Endothelial cell (in vitro differentiated cells): ENCODE measurements at places on chromosomes 5 and 9.

DNA sequence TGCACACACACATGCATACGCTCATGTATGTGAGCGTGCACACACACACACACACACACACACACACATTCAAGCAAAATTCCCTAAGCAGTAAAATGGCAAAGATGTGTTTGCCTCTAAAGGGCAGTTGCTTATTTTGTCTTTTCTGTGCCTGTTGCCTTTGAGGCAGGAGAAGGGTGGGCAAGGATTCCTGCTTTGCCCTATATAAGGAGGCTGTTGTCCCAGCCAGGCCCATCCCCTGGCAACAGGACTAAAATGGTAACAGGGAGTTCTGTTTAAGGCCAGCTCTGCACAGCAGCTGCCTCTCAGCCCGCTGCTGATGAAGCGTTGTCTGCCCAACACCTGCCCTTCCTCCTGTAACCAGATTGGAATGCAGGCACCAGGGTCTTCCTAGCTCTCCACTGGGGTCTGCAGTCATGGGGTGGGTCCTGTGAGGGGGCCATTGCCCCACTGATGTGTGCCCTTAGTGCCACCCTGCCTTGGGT lies 64.4 kb downstream of the PPARGC1B start:
- no peak for DNase-seq

DNA sequence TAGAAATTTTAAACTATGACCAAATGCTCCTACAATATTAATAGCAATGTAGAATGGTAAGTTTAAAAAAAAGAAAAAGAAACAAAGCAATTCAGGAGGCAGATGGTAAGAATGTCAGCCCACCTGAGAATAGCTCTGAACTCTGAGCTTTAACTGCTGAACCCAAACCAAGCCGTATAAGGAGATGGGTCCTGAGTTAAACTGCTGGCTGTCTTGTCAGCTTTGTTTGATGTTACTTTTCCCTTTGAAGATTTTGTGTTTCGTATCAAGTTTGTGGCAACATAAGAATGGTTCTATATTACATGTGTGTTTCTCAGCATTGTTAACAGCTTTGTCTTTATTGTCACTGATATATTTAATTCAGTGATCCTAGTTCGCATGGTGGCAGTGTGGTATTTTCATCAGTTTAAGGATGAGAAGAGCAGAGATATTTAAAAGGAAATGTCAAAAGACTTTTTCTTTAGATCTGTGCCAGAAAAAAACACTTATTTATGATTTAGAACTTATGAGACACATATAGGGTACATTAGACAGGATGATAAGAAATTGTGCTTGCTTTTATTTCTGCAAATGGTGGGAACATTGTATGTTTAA lies 390.1 kb downstream of the CCDC171 start:
- DNase-seq, result no peak

DNA sequence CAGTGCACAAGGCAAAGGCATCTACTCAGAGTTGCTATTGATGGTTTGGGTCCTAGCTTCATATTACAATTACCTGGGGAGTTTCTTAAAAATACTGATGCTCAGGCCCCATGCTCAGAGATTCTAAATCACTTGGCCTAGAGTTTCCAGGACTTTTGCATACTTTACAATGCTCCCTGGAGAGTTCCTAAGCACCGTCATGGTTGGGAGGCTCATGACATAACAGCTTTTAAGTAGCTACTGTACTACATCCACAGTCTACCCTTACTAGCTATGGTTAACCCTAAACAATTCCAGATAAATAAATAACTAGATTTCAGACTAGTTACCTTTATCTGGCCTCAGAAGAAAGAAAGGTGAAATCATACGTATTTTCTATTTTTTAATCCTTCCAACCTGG lies 414.4 kb downstream of the PDE4D start:
- DNase-seq, result no peak

- DNase-seq, result peak; percentile 35
Measured at GRCh38 chr5:59496524-59497134, 396.9 kb downstream of the PDE4D start.

DNA sequence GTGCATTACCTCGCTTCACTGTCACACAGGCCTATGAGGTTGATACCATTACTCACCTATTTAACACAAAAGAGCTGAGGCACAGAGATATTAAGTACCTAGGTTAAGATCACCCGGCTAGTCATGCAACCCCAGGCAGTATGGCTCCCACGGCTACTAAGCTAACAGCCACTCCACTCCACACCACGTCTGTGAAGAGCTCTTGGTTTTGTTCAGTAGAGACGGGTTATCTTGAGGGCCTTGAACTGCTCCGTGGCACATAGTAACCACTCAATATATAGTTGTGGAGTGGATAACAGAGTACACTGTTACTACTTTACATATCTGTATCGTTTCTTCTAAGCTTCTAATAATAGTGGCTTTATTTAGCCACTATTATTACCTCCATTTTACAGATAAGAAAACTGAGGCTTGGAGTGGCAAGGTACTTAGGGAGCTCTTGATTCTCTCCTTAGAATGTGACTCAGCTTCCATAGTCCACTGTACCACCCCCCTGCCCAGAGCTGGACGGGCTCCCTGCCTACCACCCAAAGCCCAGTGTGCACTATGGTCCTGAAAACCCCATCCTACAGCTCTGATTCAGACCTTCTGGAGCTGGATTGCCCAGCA lies 1.0 kb upstream of the CORO2A start:
- DNase-seq, result no peak

DNA sequence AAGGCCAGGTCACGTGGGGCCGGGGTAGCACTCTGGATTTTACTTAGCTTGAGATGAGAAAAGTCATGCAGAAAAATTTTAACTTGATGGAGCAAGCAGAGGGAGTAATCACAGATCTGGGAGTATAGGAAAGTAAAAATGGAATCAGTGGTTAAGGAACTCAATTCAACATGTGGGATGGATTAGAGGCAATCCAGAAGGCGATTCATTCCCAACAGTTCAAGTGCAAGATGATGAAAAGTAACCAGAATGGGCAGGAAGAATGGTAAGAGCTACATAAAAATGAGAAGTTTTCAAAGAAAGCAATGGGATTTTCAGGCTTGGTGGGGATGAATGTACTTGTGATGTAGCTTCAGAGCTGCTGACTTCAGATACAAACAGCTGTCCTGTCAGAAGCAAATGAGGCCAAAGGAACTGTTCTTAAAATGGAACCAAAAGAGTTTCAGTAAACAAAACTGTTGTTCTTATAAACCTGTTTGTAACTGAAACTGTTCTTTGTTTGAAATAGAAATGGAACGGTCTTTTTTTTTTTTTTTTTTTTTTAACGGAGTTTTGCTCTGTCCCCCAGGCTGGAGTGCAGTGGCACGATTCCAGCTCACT lies 5.6 kb upstream of the SEC24A start:
- DNase-seq, result no peak

GRCh38 chr9:77677397-77677796 lies 29.3 kb upstream of the GNA14 start:
- no peak for DNase-seq

- no peak for DNase-seq
Measured at GRCh38 chr5:33073881-33074327, 362.8 kb downstream of the NPR3 start.

- no peak for DNase-seq
Measured at GRCh38 chr5:54307583-54307982, 2.8 kb downstream of the ARL15 start.

GRCh38 chr5:103112910-103113309 lies 7.0 kb downstream of the GIN1 start:
- DNase-seq, result no peak

GRCh38 chr5:10519729-10520128 lies 44.1 kb upstream of the ANKRD33B start:
- DNase-seq, result no peak

DNA sequence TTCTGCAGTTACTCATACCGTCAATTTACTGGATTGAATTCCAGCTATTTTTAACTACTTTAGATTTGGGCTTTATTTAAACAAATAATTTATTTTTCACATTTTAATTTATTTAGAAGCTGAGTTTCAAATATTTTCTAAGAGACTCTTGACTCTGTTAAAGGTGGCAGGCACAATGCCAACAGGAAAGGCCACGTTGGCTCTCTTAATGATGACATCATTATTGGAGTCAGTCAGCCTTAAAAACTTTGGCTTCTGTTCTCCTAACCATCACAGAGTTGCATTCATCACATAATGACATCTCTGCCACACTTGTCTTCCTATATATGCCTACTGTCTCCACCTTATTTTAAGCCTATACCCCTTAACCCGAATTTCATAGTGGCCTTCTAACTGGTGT lies 172.3 kb upstream of the PLPPR1 start:
- no peak for DNase-seq

DNA sequence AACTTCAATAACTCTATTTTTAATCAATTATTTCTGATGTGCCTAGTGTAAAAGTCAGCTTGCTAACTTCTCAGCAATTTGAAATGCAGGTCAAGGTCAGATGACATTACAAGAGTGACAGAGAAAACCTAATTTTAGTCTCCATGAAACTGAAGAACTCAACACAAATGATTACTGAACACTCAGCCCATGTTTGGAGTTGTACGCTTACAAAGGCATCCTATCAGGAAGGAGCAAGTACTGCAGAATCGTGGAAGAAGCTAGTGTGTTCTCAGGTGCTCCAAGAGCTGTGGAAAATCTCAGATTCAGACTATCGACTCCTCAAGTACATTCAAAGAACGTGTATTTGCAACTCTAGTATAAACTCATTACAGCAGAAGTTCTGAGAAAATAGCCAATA lies 526.7 kb downstream of the PDE4D start:
- no peak for DNase-seq

DNA sequence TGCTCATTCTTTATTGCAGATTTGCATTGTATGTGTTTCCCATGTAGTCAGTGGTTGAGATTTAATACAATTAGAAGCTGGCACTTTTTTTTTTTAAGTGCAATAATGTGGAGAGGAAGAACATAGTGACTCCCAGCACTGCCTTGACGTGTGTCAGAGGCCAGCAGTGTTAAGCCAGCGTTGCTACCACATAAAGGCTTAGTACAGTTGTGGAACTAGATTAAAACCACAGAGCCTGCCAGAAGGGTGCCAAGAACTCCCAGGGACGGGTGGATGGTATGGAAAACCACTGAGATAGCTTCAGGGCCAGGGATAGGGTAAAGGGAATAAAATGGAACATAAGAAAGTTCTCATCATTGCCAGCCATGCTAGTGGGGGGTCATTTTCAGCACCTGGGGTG lies 142.9 kb downstream of the TRIO start:
- no peak for DNase-seq

GRCh38 chr5:156556666-156557406 lies 229.9 kb downstream of the SGCD start:
- DNase-seq, result no peak

GRCh38 chr9:134643222-134643671 lies 1.6 kb downstream of the COL5A1 start:
- no peak for DNase-seq

- no peak for DNase-seq
Measured at GRCh38 chr9:100848726-100849125, 179.8 kb upstream of the PLPPR1 start.

DNA sequence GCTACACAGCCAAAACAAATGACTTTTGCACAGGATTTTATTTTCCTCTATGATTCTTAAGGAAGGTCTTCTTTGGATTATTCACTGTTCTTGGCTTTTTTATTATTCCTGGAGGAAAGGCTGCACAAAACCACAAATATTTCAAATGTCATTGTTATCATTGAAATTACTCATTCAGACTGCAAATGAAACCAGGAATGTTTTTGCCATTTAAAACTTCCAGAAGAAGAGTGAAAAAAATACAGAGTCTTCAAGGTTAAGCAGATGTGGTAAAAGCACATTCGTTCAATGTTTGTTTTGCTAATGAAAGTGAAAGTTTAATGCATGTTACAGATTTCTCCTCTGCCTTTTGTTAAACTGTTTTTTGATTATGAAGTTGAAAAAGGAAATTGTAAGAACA lies 238.2 kb downstream of the TLE4 start:
- no peak for DNase-seq

DNA sequence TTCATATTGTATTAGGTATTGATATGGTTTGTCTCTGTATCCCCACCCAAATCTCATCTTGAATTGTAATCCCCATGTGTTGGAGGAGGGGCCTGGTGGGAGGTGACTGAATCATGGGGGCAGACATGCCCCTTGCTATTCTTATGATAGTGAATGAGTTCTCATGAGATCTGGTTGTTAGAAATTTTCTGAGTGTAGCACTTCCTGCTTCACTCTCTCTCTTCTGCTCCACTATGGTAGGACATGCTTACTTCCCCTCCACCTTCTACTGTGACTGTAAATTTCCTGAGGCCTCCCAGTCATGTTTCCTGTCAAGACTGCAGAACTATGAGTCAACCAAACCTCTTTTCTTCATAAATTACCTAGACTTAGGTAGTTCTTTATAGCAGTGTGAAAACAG lies 187.4 kb upstream of the SLC24A2 start:
- DNase-seq, result no peak

- DNase-seq, result no peak
Measured at GRCh38 chr5:135880801-135881200, 14.8 kb downstream of the IL9 start.

DNA sequence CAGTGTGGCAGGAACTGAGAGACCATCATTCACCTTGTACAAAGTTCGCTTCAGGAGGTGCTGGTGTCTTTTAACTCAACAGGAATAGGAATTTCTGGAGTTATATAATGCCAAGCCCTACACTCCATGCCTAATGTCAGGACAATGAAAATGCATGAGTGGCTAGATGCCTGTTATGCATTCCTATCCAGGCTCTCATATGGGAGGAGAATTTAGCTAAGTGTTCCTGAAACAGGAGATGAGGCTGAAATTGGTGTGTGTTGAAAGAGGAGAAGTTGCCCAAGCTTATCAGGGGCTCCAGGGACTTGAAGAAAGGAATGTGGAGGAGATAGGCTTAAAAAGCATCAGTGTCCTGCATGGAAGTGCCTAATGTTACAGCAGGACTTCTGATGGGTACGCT lies 26.8 kb upstream of the PRUNE2 start:
- no peak for DNase-seq

- DNase-seq, result no peak
Measured at GRCh38 chr9:38195737-38196161, 126.7 kb upstream of the SHB start.

GRCh38 chr5:110034056-110034600 lies 344.4 kb downstream of the MAN2A1 start:
- no peak for DNase-seq

GRCh38 chr9:135320943-135321342 lies 158.6 kb upstream of the PPP1R26 start:
- DNase-seq, result no peak

- DNase-seq, result no peak
Measured at GRCh38 chr5:24222876-24223275, 421.9 kb downstream of the CDH10 start.

DNA sequence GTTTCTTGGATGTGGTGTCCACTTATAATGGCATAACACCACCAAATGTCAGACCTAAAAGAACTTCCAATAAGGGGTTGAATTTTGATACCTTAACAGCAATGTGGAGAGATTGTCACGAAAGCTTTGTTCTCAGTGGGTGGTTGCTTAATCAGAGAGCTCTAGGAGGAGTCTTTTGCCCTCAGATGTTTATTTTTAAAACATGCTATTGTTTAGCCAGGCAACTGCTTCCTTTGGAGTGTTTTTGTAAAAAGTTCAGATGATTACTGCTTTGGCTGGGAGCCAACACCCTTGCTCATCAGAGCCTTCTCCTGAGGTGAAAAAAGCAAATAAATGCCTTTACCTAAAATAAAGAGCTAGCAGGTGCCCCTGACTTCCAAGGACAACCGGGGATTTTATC lies 65.0 kb downstream of the SLC1A1 start:
- no peak for DNase-seq

GRCh38 chr5:158080112-158080511 lies 221.2 kb upstream of the CLINT1 start:
- DNase-seq, result no peak

GRCh38 chr5:137492331-137492730 lies 6.8 kb downstream of the SPOCK1 start:
- DNase-seq, result no peak
